ENCODE measurements at places on chromosomes 7 and 10. TPM values are rescaled to one million over a fixed set of nuclear protein-coding genes. Genes with fewer than 3 reads are reported as not detected.

PTPN20 gene
- 9.5 TPM for total RNA-seq

DNA sequence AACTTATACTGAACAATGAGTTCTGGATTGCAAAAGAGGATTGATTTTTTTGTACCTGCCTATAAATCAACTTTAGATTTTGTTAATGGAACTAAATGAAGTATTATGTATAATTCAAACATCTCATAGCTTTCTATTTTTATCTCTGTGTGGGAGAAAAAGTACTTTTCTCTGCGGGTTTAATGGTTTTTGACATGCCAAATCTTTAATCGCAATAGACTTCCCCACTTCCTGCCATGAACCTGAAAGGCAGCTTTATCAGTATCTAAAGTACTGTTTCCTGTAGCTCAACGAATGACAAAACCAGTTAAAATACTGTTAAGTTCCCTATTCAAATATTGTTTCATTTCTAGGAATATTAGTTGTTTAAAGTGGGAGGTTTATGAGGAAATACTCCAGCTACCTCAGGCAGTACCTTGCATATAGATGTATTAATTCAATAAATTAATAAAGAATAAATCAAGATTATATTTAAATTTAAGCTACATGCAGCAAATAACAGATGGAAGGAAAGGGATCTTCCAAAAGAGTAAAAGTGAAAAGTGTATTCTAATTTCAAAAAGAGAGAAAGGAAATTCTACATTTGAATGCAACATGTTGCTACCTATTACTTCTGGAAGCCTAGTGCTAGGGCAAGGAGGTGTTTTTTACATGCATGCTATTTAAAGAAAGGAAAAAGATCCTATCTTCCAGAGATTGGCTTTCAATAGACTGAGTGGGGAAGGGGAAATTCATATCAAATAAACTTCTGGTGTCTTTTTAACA is 75.9 kb downstream of the SVOPL start:
- DNase-seq = no peak

GRCh38 chr7:139294951-139295575 is 46.1 kb upstream of the FMC1 start:
- no peak for DNase-seq

TEX36 gene
- total RNA-seq = not detected

DNA sequence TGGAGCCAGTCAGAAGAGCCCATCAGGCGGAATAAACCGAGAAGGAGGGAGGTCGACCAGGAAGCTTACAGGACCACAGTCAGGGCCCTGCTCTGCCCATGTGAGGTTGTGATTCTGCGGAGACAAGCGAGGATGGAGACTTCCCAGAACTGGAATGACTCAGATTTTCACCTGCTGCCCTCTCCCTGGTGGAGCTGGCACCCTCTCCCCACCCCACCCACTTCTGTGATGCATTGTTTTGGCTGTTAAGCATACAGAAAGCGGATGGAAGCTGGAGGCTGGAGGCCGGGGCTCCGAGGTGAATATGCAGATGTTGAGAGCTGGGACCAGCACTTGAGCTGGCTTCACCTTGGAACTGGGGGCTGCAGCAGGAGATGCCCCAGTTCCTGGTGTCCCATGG is 57.4 kb downstream of the NPTX2 start:
- no peak for DNase-seq
